RPMI8226 (cell line): ENCODE measurements at places on chromosomes 4 and X.

DNA sequence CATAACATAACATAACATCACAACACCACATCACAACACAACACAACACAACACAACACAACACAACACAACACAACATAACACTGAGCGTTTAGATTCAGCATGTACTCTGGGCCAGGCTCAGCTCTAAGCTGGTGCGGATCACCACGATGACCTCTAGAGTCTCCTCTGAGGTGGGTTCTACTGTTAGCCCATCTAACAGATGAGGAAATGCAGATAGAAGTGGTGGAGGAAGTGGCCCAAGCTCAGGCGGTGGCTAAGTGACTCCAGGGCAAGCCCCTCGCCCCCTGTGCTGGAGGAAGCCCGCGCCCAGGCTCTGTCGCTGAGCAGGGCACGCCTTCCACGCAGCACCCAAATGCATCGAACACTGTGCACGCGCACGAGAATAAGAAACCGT is 45.3 kb upstream of the CDKN2AIP start:
- no peak for DNase-seq

DNA sequence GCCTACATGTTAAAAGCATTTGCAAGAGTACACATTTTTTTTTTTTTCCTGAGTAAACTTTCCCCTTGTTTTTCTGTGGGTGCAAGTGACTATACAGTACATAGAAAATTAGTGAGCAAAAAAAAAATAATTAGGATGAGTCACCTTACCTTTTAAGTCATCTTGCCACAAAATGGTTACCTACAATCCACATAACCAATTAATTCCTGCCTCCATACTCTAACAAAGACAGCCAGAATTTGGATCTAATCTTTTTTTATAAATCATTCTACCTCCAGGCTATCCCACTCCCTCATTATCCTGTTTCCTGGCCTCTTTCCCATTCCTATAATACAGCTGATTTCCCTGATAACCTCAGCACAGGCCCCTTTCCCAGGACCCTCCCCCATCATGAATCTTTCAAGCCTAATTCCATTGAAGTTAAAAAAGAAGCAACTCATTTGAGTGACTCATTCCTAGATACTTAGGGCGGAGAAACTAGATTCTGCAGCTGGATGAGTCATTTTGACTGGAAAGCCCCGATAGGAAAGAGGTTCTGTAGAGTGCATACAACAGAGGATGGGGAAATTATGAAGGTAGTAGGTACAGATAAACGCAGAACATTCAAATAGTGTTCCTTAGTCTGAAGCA is 128.2 kb downstream of the C4orf51 start:
- DNase-seq = no peak

- DNase-seq = no peak
Measured at GRCh38 chr4:18735740-18736268, 714.2 kb upstream of the LCORL start.

DNA sequence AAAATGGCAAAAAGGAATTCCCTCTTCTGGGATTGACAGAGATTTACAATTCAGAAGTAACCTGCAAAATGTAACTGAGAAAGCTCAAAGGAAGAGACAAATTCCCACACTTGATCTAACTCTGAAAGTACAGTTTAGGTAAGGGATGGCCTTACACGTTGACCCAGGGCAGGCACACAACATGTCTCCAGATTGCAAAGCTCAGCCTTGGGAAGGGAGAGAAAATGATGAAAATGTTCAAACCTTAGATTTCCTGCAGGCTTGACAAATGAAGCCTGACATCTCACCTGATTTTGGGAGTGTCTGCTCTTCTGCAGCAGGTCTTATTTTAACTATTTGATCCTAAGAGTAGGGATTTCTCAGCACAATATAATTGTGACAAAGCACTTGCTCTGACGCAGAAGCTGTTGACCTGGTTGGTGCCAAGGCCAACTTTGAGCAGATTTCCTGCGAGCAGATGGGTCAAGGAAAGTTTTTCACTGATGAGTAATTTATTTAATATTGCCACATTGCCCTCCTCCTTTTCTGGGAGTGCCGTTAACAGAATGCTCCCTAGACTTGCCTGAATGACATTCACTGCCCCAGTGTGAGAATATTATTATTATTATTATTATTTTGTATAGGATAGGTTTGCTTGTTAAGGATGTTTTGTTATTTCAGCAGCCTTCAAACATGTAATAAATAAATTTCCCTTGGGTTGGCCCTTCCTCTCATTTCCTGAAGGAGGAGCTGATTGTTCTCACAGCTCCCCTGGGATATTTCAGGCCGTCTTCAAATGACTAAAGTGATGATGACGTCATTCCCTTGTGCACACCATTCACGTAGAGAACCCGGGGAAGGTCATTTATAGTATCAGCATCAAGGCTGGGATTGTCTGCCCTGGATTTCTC is 157.1 kb downstream of the VEGFC start:
- DNase-seq = no peak

DNA sequence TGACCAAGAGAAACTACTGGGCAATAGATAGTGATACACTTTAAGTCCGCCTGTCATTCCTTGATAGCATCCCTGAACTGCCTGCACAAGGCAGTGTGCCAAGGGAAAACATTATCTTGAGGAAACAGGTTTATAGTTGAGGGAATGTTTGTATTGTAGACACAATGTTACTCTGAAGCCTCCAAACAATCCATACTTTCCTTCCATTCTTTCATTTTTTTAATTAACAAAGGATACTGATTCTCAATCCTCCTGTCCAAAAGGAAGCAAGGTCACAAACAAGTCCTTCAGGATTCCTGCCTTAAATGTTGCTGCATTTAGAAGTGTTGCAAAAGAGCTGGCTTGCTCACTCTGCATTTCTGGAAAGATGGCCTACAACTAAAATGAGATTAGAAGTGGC is 61.7 kb upstream of the PRSS48 start:
- no peak for DNase-seq

- DNase-seq = no peak
Measured at GRCh38 chr4:11866391-11866790, 437.7 kb upstream of the HS3ST1 start.

GRCh38 chr4:150149381-150149780 is 71.1 kb downstream of the DCLK2 start:
- DNase-seq = no peak
